Glutamatergic neuron (in vitro differentiated cells): ENCODE measurements at places on chromosomes 2 and 18. TPM values are rescaled to one million over a fixed set of nuclear protein-coding genes. Genes with fewer than 3 reads are reported as not detected.

UGT1A5 gene
- not detected for total RNA-seq

LBX2 gene
- 0.96 TPM for total RNA-seq

ZBTB7C gene
- 10.6 TPM for total RNA-seq

RGPD4 gene
- total RNA-seq, result 0.12 TPM

DNA sequence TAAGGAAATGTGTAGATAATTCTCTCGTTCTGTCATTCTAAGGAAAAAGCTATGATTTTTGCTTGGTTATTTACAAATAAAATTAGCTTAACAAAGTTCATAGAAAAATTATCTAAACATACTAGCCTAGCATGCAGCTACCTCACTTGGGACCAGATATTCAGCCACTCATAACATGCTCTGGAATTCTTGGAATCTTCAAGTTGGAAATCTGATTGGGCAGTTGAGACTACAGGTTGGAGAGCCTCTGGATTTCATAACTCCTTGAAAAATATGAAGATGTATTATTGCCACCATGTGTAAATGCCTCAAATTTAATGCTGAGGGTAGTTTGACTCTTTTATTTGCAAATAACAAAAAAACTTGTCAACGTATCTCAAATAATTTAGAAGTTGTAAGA is 132.2 kb upstream of the GULP1 start:
- no peaks in the 10 kb centered on the region for H3K27me3 ChIP-seq
- no peak overlapping the region for H3K4me3 ChIP-seq
- no peaks in the 10 kb centered on the region for H3K4me1 ChIP-seq
- no peak overlapping the region for H3K27ac ChIP-seq
- no peaks in the 10 kb centered on the region for H3K36me3 ChIP-seq

DNA sequence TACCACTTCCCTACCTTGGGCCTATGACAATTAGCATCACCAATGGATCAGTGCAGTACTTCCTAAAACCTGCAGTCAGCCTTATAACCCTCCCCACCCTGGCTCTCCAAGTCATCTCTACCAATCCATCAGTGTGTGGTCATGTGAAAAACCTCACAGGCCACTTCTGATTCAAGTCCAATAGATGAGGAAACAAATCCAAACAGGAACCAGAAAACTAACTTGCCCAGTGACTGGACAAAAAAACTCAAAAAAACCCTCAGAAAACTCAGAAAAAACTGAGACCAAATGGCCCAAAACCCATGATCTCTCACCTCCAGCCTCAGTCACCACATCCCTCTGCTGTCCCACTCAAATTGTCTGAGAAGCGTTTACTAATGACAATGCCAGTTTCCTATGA is 43.3 kb downstream of the TGFA start:
- H3K4me1 ChIP-seq, result peaks cover 19% of the 10 kb centered on the region
- DNase-seq, result no peak
- peaks cover 7% of the 10 kb centered on the region for H3K27me3 ChIP-seq
- no peak overlapping the region for H3K27ac ChIP-seq

DNA sequence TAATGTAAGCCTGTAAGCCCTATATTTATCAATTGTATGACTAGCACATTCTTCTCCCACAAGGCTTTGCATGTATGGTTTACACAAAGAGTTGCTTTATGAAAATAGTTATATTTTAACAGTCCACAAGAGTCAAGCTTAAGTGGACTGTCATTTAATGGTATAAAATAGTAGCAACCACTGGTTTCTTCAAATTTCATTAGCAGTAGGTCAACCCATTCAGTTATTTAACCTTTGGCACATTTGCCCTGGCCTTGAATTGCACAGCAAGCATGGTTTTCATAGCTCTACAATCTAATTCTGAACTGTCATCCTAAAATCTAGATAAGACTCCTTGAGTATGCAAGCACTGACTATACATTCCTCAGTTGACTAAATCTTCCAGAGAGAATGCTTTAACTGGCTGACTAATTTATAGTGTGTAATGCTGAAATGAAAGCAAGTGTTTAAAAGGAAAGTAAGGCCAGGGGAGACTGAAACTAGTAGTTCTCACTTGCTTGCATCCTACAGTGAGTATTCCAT is 1.8 kb downstream of the DPP4 start:
- no peaks in the 10 kb centered on the region for H3K36me3 ChIP-seq
- peaks cover 3% of the 10 kb centered on the region for H3K27me3 ChIP-seq
- DNase-seq, result no peak
- peaks cover 3% of the 10 kb centered on the region for H3K4me1 ChIP-seq
- H3K27ac ChIP-seq, result no peak overlapping the region

- no peaks in the 10 kb centered on the region for H3K36me3 ChIP-seq
- DNase-seq, result no peak
- no peak overlapping the region for H3K27ac ChIP-seq
- no peaks in the 10 kb centered on the region for H3K27me3 ChIP-seq
Observed at GRCh38 chr2:162382278-162382677, 38.3 kb downstream of the GCA start.

DNA sequence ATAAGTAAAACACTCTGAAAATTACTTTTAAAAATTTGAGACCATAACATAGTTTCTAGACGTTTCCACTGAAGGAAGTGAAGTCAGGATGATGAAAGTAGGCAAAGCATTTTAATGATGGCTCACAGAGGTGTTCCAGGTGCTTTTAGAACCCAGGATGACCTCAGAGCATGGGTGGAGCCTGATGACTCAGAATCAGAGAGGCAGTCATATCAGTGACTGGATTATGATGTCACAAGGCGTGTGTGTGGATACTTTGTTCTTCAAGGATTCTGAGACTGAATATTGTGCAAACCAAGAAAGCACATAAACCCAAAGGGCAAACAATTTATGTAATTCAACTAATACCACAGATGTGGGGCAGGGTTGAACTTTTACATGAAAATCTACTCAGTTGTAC is 208.0 kb upstream of the FBXO11 start:
- H3K27me3 ChIP-seq, result peaks cover 5% of the 10 kb centered on the region
- H3K27ac ChIP-seq, result no peak overlapping the region
- no peak overlapping the region for H3K4me3 ChIP-seq
- peaks cover 12% of the 10 kb centered on the region for H3K4me1 ChIP-seq
